Omental fat pad (tissue), 4 donors: ENCODE measurements at places on chromosomes 1 and 21. TPM values are rescaled to one million over a fixed set of nuclear protein-coding genes. Genes with fewer than 3 reads are reported as not detected.

GRCh38 chr1:167635941-167636340 lies 5.9 kb downstream of the RCSD1 start:
- DNase-seq: no peak

DNA sequence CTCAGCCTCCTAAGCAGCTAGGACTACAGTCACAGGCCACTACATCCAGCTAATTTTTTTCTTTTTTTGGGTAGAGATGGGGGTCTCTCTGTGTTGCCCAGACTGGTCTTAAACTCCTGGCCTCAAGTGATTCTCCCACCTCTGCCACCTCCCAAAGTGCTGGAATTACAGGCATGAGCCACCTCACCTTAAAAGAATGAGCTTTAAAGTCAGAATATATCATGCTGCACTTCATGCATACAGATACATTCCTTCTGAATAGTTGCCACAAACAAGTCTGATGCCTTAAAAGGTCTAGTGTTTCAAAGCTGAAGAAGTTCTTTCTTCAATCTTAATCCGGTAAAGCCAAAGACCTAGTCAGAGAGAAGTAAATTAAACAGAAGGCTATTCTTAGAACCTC lies 23.8 kb upstream of the CPLANE2 start:
- no peak for DNase-seq

DNA sequence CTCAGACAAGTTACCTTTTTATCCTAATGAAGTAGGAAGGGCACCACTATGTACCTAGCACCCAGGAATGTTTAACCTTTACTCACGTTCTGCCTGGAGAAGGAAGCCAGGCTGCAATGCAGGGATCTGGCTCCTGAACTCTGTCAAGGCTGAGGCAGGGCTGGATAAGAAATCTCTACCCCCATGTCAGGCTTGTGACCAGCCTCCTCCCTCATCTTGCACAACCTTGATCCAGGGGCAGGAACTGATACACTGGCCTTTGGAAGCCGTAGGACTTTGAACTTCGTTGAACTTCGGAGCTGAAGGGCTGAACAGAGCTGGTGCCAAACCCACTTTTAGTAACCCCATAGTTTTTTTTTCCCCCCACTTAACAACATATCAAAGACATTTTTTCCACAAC lies 8.0 kb upstream of the AKR1A1 start:
- DNase-seq: no peak

DNA sequence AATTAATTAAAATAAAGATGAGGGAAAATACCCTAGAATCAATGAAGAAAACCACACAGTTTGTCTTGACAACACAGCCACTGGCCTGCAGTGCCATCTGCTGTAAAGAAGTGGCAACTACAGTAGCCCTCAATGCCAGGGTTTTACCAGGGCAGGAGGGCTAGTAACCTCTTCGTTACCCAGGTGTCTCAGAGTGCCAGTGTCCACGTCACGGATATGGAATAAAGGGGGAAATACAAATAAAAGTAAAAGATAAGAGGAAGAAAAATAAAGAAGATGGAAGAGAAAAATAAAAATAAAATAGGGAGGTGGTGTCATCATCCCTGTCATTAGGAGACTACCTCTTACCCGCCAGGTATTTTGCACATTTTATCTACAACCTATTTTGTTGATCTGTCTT lies 14.2 kb upstream of the SLC44A3 start:
- DNase-seq: no peak

- DNase-seq: no peak
Observed at GRCh38 chr1:161933592-161934588, 89.8 kb downstream of the OLFML2B start.

The TNFSF4 gene
- 0.69 TPM for total RNA-seq

DNA sequence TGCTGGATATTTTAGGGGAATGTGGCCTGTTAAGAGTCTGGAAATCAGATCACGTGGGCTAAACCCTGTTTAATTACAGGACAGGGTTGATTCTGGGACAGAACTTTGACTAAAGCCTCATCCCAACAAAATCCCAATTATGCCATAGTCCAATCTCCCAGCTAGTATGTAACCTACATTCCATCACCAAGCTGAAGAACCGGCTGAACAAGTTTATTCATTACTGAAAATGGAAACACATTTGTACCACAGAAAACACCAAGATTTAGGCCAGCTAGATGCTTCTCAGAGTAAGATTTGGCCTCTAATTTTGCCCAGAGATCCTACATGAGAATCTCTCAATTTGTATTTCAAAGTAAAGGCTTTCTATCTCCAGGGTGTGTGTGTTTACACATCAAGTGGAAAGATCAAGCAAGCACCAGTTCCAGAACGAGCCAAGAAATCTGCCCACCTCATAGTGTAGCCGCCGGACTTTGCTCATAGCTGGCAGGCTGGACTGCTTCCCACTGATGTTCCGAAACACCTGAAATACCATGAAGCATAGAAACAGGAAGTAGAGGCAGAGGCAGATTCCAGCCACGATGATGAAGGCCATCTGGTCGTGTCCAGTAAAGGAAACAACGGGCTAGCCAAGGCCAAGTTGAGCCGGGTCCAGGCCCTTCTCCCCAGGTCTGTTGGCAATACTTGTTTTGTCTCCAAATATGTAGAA lies 86.8 kb downstream of the WLS start:
- no peak for DNase-seq

GRCh38 chr1:96723377-96723776 lies 1.8 kb downstream of the PTBP2 start:
- no peak for DNase-seq

The MMP23B gene
- total RNA-seq: 19.2 TPM

DNA sequence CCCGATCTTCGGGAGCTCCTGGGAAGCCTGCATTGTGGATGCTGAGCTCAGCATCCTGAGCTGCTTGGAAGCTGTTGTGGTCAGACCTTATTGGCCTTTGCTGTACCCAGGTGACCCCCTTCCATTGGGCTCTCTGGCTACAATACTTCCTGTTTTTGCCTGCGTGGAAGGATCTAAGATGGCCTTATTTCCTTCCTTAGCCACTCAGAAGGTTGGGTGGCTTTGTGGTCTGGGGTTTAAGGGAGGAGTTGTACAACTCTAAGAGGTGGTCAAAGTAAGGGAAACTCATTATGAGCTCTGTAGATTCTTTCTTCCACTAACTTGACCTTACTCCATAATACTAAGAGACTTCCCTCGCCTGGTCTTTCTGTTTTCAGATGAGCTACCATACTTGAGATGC lies 17.7 kb downstream of the PFKFB2 start:
- DNase-seq: no peak

- no peak for DNase-seq
Observed at GRCh38 chr1:117077267-117077666, 17.1 kb downstream of the TTF2 start.

- no peak for DNase-seq
Observed at GRCh38 chr21:39347537-39347936, 1.4 kb downstream of the HMGN1 start.

DNA sequence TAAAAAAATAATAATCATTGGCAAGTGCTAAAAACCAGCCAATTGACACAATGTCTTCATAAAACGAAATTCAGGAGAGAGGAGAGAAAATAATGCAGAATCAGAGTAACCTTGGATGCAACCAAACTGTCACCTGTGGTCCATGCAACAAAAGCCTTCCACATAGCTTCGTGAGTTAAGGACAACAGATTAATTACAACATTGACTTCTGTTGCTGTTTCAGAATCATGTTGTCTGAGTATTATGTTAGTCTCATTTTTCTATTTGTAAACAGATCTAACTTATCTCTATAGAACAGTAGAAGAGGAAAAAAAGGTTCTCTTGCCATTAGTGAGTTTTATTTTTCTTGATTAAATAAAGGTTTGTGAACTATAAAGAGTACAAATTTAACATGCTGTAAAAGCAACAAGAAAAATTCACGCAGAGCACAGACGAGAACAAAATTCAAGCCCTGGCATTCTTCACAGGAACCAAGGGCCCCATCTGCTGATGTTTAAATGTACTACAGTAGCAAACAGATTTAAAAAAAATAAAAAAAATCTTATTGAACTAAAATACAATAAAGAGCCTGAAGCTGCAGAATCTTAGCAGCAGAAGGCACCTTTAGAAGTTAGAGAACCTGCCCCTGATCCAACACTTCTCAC lies 381.1 kb upstream of the PKN2 start:
- DNase-seq: no peak
